ENCODE measurements at places on chromosomes 13 and 19. TPM values are rescaled to one million over a fixed set of nuclear protein-coding genes. Genes with fewer than 3 reads are reported as not detected.

The HIPK4 gene
- 0.64 TPM for total RNA-seq

The NFIC gene
- 150 TPM for total RNA-seq

The FFAR2 gene
- 2.6 TPM for total RNA-seq

The ZNF30 gene
- total RNA-seq, result 4.8 TPM

The BEST2 gene
- total RNA-seq, result not detected

The EBPL gene
- 48.0 TPM for total RNA-seq

The PGLYRP2 gene
- total RNA-seq, result not detected

The NUDT19 gene
- 14.2 TPM for total RNA-seq

The SHISA2 gene
- 26.3 TPM for total RNA-seq

DNA sequence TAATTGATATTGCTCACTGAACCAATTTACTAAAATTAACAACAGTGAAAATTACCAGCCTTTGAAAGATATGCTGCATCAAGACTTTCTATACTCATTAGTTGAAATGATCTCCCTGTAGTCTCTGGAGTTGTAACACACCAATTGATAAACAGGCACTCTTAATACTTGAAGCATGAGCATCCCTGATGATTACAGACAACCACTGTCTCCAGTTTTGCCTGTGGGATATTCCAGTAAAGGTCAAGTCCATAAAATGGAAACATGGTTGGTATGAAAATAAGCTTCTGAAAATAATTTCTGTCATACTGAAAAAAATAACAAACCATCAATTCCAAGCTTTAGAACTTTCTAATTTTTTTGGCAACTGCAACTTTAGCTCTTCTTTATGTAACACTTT lies 405.8 kb downstream of the SPRY2 start:
- no peak for DNase-seq

DNA sequence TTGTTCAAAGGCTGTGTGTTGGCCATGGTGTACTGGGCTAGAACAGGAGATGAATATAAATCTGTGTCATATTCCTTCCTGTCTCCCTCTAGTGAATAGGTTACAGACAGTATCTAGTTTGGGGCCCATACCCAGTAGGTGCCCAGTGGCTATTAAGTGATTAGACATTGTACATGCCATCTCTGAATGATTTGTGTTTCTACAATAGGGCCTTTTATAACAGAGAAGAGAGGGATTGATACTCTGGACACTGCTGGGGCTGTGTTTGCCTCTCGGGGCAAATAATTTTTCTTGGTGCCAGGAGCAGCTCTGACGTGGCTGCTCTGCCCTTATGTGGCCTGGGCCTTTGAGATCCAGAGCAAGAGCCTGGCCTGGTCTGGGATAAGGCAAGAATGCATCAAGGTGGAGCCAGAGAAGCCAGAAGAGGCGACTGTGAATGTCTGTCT lies 403.1 kb downstream of the SPRY2 start:
- no peak for DNase-seq

- no peak for DNase-seq
These were observed 61.4 kb downstream of the FRY start for GRCh38 chr13:32093006-32093405.

DNA sequence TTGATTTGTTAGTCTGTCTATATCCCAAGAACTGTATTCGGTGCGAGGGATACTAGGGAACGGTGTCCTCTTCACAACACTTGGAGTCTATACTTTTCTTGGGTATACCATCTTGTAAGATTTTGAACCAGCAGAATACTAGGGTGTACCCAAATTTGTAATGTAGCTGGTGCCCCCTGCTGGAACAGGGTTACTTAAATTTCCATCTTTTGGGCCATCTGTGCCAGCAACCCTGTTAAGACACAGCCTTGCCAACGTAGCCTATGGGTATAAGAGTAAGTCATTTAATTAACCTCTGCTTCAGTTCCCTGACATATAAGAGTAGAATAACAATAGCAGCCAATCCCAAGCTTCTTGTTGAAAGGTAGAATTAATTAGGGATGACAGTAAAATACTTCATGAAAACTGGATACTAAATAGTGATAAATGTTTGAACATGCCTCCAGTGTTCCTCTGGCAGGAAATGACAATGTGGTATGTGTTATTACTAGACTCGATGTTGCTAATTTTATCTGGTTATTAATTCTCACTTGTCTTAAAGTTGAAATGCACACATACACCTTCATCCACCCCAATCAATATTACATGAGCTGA lies 607.6 kb downstream of the FGF9 start:
- no peak for DNase-seq

DNA sequence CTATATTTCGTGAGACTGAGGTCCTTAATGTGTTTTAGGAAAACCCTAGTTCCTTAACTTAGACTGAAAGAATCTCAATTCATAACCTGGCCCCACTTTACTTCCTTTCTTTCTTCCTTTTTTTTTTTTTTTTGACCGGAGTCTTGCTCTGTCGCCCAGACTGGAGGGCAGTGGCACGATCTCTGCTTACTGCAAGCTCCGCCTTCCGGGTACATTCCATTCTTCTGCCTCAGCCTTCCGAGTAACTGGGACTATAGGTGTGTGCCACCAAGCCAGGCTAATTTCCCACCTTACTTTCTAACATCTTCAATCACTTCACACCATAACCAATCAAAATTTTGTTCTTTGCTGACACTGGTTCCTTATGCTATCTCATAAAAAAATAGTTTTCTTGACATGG lies 2097.0 kb downstream of the PCDH9 start:
- DNase-seq, result no peak

- peak; percentile 97 for DNase-seq
These were observed at the start of gene ZNF180 for GRCh38 chr19:44499962-44500949. ZNF180 (minus strand) TSS chr19:44500522; CDS start chr19:44497334, 3,188 bp downstream.

DNA sequence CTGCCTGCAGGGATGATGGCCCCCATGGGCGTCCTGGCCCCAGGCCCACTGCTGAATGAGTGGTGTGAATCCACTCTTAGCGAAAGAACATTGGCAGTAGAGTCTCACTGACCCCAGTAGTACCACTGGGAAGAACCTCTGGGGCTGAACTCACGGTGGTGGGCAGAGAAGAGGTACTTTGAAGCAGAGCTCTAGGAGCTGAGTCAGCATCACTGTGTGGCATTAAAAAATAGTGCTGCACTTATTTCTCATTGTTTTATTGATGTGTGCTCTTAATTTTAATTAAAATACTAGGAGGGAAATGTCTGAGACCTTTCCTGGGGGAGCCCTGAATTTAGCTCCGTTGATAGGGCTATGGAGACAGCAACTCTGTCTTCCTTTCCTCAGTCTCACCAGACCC lies 61.3 kb downstream of the CBY2 start:
- DNase-seq, result no peak

DNA sequence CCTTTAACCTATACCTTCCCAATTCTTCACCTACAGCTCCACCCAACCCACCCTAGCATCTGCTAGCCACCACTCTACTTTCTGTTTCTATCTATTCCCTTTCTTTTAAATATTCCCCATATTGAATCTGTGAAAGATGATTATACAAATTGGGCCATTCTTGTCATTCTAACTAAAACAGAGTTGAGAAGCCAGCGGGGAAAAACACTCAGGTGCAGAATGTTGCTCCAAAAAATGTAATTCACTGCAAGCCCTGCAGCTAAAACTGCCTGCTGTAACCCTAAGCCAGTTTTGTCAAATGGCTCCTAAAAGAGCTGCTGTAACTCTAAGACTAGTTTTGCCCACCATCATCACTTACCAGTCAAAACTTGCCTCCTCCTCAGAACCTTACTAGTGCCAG lies 1468.6 kb upstream of the MIR17HG start:
- no peak for DNase-seq

DNA sequence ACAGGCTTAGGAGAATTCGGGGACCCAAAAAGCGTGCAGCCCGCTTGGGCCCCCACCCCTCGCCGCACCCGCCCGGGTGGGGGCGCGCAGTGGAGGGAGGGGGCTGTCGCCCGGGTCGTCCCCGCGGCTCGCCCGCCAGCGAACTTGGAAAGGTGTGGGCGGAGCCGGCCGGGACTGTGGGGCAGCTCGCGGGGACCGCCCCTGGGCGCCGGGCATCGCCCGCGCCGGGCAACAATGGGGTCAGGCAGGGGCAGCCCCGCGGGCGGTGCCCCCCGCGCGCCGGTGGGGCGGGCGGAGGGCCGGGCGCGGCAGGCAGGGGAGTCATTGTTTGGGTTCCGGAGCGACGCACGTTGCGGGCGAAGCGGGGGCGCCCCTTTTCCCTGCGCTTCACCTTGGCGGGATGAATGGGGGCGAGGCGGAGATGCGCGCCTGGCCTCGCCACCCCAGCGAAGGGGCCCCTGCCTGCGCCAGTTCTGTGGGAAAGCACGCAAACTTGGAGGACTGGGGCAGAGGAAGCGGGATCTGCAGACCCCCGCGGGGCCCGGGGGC lies 647 bp upstream of the KLF12 start:
- DNase-seq, result peak; percentile 85

DNA sequence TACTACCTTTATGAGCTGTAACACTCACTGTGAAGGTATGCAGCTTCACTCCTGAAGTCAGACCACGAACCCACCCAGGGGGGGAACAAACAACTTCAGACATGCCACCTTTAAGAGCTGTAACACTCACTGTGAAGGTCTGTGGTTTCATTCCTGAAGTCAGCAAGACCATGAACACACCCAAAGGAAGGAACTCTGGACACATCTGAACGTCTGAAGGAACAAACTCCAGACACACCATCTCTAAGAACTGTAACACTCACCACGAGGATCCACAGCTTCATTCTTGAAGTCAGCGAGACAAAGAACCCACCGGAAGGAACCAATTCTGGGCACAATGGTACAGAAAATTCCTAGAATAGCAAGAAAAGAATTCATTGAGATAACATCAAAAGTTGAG lies 1796.5 kb upstream of the MIR17HG start:
- DNase-seq, result no peak

GRCh38 chr13:49256841-49257240 lies 9.1 kb downstream of the CDADC1 start:
- no peak for DNase-seq

- no peak for DNase-seq
These were observed 26.8 kb upstream of the ACOD1 start for GRCh38 chr13:76921516-76921915.

DNA sequence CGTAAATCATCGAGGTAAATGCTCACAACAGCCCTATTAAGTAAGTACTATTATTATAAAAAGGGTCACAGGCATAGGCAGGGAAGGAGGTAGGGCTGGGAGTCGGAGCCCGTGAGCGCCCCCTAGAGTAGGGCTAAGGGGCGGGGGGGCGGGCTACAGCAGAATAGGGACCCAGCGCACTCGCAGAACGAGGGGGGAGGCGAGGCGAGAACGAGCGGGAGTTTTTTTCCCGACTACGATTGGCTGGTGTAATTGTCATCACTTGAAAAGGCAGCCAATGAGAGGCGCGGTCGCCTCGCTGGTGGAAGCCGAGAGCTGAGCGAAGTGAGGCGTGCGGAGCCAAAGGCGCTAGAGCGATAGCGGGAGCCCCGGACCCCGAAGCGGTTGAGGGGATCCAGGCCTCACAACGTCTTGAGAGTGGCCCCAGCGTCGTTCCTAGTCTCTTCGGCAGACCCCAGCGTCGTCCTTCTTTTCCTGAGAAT lies 24.2 kb downstream of the KEAP1 start:
- DNase-seq, result peak; percentile 91

- peak; percentile 91 for DNase-seq
These were observed 16.0 kb upstream of the EIF3G start for GRCh38 chr19:10135551-10136334.

GRCh38 chr19:10631874-10632273 lies 6.5 kb downstream of the SLC44A2 start:
- DNase-seq, result no peak

DNA sequence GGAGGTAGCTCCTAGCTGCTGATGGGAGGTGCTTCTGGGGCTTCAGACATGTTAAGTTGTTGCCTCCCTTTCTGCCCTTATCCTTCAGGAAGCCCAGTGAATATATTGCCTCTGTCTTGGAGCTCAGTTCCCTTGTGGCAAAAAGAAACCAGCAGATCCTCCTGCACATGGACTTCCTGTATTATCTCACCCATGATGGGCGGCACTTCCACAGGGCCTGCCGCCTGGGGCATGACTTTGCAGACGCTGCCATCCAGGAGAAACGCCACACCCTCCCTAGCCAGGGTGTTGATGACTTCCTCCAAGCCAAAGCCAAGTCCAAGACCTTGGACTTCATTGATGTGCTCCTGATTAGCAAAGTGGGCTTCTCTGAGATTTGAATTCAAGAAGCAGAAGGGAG lies 6.0 kb upstream of the CYP4F12 start:
- DNase-seq, result no peak

GRCh38 chr13:40311356-40312101 lies 354.9 kb downstream of the FOXO1 start:
- no peak for DNase-seq

DNA sequence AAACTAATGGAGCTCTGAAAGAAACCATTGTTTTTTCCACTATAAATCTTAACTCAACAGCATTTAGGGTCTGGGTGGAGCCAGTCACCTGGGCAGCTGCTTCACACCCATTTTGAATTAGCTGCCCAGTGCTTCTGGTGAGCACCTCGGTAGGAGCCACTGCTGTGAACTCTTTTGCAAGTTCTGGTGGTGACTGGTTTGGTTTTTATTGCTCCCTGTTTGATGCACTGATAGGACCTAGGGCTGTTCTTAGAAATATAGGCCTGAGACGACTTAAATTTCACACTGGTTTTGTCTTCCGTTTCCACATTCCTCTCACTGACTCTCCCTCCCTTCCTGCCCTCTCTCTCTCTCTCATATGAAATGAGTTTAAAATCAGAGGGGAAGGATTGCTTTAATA lies 103.9 kb downstream of the GGACT start:
- no peak for DNase-seq

GRCh38 chr13:94157705-94158218 lies 321.7 kb downstream of the DCT start:
- DNase-seq, result no peak

- DNase-seq, result peak; percentile 73
These were observed 31.2 kb downstream of the CLEC17A start for GRCh38 chr19:14614099-14614412.

- DNase-seq, result peak; percentile 93
These were observed 8.3 kb upstream of the MZF1 start for GRCh38 chr19:58581227-58582141.

- DNase-seq, result no peak
These were observed 1274.1 kb upstream of the SPRY2 start for GRCh38 chr13:81615031-81615430.

DNA sequence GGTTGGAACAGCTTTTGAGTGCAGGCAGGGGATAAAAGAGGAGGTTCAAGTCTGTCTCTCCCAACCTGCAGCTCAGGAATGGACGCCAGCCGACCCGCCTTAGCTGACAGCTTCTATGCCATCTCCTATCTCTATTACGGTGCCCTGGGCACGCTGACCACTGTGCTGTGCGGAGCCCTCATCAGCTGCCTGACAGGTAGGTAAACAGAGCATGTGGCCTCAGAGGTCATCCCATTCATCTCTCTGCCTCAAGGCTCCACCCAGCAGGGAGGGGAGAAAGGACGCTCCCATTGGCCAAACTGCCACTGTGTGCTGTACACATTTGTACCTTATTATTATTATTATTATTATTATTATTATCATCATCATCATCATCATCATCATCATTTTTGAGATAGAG lies 16.5 kb downstream of the SLC5A5 start:
- DNase-seq, result no peak

- DNase-seq, result peak; percentile 89
These were observed 10.7 kb downstream of the PTGIR start for GRCh38 chr19:46614114-46614722.

Measured in upper lobe of right lung (tissue), 1 donor.